ENCODE measurements at places on chromosomes 13 and 19.

GRCh38 chr19:13034636-13035035 lies 39.4 kb downstream of the NFIX start:
- DNase-seq, result no peak

- DNase-seq, result no peak
Measured at GRCh38 chr13:76808927-76809326, 77.3 kb downstream of the KCTD12 start.

- no peak for DNase-seq
Measured at GRCh38 chr19:309206-309565, 18.0 kb upstream of the PLPP2 start.

GRCh38 chr13:60242043-60242595 lies 78.4 kb upstream of the DIAPH3 start:
- no peak for DNase-seq

DNA sequence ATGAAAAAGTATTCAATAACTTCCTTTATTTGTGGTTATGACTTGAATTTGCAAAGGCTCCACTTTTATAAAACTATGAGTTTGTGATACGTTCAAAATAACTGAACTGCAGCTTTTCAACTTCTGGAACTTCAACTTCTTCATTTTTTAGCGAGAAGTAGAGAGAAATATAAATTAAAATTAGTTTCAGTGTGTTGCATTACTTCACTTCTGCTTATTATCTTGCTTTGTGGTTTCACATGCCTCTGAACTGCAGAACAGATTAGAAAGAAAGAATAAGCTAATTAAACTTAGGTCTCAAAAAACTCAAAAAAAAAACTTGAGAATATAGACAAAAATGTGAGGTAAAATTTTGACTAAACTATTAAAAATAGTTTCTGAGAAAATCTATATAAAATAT lies 1073.4 kb downstream of the PCDH17 start:
- DNase-seq, result no peak

GRCh38 chr19:39407410-39407659 lies 688 bp downstream of the ZFP36 start:
- no peak for DNase-seq
